ENCODE measurements at places on chromosomes 5 and 9.
A peak's percentile ranks its signal among the peaks of the same experiment; 100 is the strongest.

DNA sequence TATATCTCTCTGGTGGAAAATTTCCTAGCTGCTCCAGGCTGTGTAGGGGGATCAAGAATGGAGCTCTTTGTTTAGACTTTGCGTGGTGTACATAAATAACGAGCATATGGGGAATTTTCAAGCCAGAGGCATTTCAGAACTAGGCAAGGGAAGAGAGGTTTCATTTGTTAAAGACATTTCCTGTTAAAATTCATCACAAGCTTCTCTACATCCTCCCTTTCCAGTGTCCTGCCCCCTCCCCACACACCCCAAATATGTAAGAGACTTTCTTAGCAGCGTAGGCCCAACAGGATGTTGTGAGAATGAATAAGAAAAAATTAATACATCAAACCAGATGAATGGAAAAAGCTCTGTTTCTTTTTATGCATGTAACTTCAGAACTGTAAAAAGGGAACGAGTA lies 150.3 kb downstream of the GPBP1 start:
- peak; percentile 30 for DNase-seq

DNA sequence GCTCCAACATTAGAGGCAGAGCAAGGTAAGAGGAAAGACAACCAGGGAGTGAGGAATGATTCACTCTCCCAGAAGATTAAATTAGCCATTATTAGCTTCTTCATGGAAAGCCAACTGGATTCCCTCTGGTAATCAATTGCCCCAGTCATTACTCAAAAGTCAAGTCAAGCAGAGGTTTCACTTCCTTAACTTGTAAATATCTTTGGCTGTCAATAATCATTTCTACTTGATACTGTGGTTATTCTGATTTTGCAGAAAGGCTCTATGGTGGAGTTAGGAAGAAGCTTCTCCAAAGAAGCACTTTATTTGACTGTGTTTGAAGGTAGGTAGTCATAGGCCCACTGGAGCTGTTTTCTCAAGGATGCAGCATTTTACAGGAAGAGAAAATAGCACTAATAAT lies 78.0 kb downstream of the JAKMIP2 start:
- DNase-seq, result no peak

DNA sequence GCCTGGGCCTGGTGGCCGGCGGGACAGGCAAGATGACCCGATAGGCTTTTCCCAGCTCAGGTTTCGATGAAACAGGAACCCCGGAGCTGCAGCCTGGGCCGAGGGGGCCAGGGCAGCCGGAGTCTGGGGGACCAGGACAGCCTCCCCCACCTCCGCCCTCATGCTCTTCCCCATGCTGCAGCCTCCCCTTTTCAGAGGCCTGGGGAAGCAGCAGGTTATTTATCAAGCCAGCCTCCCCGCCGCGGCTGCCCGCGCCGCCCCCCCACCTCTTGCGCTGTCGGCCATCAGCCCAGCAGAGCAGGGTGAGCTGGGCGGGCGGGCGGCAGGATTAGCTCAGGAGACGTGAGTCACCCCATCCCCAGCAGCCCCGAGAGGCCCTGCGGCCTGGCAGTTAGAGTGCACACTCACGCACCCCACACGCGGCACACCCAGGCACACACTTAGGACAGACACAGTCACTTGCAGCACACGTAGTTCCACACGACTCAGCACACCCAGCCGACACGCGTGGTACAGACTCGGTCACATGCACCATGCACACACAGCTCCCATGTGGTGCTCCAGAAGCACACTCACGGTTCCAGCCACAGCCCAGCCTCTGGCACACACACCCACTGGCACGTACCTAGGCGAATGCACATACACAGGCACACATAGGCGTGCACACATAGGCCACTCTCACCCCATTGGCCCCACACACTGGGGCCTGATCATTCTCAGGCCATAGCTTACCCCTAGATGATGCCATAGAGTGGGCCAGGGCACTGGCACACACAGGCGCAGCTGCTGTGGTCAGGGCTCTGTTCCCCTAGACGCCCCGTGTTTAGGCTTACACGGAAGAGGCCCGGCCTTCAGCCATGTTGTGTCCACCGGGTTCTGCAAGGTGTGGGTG lies 13.0 kb downstream of the CXXC5 start:
- DNase-seq, result peak; percentile 74

- no peak for DNase-seq
Observed at GRCh38 chr9:128246471-128246870, 29.3 kb downstream of the GOLGA2 start.

Measured in AG04450 (cell line).